ENCODE measurements at places on chromosomes 3 and 15. TPM values are rescaled to one million over a fixed set of nuclear protein-coding genes. Genes with fewer than 3 reads are reported as not detected.

Gene GOLGA6A
- total RNA-seq: not detected

DNA sequence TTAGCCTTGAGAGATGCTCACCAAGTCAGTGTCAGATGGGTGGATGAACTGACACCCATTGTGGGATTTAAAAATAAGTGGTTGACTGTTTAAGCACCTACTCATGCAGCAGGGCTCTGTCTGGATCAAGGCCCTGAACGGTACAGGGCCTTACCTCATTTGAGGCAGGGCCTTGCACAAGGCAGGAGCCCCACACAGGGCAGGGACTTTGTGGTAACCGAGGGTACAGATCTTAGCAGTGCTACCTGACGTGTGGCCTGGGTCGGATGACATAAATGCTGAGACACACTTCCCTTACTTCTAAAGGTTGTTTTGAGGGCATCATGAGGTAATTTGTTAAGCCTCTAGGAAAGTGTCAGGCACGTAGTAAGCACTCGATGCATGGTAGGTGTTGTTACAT is 59.5 kb upstream of the PLXNA1 start:
- no peak for DNase-seq

GRCh38 chr3:57298041-57298440 is 5.6 kb upstream of the ASB14 start:
- DNase-seq: no peak

GRCh38 chr3:136396916-136397315 is 146.8 kb downstream of the PCCB start:
- no peak for DNase-seq

GRCh38 chr15:58396181-58396580 is 35.6 kb upstream of the LIPC start:
- no peak for DNase-seq

Measured in omental fat pad (tissue), 4 donors.